Lung (tissue), 17 donors: ENCODE measurements at places on chromosomes 11 and 22. TPM values are rescaled to one million over a fixed set of nuclear protein-coding genes. Genes with fewer than 3 reads are reported as not detected.

KRTAP5-2 gene
- 0.12 TPM for polyA plus RNA-seq

DNA sequence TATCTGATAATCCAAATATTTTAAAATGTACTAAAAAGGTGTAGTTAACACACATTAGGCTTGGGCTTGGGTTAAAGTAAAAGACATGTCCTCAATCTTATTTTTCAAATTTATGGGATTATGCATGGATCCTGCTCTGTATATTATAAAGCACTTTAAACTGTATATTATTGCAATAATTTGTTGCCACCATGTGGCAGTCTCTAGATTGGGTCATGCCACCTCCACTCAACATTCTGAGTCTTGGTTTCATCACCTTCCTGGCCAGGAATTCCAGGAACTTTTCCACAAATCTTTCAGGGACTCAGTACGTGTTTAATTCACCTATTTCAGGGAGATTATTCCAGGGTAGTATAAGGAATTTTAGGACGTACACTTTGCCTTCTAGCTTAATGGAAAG lies 695.5 kb downstream of the FAM181B start:
- H3K27ac ChIP-seq: no peak overlapping the region
- no peaks in the 10 kb centered on the region for H3K27me3 ChIP-seq
- H3K4me3 ChIP-seq: no peak overlapping the region
- H3K36me3 ChIP-seq: no peaks in the 10 kb centered on the region
- peak; percentile 6 for DNase-seq

GAS2L1 gene
- polyA plus RNA-seq: 11.8 TPM

- H3K27ac ChIP-seq: no peak overlapping the region
- H3K4me1 ChIP-seq: no peaks in the 10 kb centered on the region
- no peak overlapping the region for H3K4me3 ChIP-seq
- no peaks in the 10 kb centered on the region for H3K36me3 ChIP-seq
These were observed 204.2 kb downstream of the AASDHPPT start for GRCh38 chr11:106281455-106282173.

GRCh38 chr11:78373689-78374088 lies 43.9 kb downstream of the GAB2 start:
- peaks cover 20% of the 10 kb centered on the region for H3K4me1 ChIP-seq
- no peak for DNase-seq
- H3K27ac ChIP-seq: no peak overlapping the region
- H3K27me3 ChIP-seq: no peaks in the 10 kb centered on the region
- no peak overlapping the region for H3K4me3 ChIP-seq

GRCh38 chr11:94525546-94526324 lies 13.5 kb downstream of the C11orf97 start:
- no peaks in the 10 kb centered on the region for H3K27me3 ChIP-seq
- no peak overlapping the region for H3K4me3 ChIP-seq
- peak; percentile 88 for DNase-seq
- H3K36me3 ChIP-seq: no peaks in the 10 kb centered on the region
- peaks cover 20% of the 10 kb centered on the region for H3K4me1 ChIP-seq

- peaks cover 7% of the 10 kb centered on the region for H3K36me3 ChIP-seq
- no peak for DNase-seq
- H3K4me1 ChIP-seq: no peaks in the 10 kb centered on the region
- no peak overlapping the region for H3K27ac ChIP-seq
- no peak overlapping the region for H3K4me3 ChIP-seq
These were observed 177.8 kb upstream of the NARS2 start for GRCh38 chr11:78752494-78752893.

DNA sequence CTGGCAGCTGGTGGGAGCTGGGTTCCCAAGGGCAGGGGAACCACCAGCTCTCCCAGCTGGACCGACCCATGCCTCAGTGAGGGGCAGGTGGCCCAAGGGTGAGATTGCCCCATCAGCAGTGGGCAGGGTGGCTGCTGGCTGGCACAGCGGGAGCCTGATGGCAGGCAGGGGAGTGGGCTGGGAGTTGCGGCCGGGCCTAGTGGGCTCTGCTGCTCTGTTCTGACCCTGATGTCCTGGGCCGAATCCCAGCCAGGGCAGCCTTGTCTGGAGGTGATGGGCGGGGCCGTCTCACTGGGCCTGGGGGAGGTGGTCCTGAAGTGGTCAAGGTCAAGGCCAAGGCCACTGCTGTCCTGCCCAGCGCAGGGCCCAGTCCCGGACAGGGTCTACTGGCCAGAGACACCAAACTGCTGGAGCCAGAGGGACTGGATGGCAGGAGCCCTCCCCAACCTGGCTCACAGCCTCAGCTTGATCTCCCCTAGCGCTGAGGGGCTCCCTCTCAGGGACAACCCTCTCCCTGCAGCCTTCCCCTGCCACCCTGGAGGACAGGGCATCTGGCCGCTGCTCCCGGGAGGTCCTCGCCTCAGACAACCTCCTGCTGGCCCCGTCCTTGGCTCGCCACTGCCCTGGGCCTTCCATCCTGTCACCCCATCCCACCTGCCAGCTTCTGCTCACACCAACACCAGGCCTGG lies 26.5 kb upstream of the PPARA start:
- H3K4me3 ChIP-seq: no peak overlapping the region
- H3K4me1 ChIP-seq: peaks cover 5% of the 10 kb centered on the region
- no peaks in the 10 kb centered on the region for H3K27me3 ChIP-seq
- DNase-seq: no peak
- H3K36me3 ChIP-seq: no peaks in the 10 kb centered on the region

DNA sequence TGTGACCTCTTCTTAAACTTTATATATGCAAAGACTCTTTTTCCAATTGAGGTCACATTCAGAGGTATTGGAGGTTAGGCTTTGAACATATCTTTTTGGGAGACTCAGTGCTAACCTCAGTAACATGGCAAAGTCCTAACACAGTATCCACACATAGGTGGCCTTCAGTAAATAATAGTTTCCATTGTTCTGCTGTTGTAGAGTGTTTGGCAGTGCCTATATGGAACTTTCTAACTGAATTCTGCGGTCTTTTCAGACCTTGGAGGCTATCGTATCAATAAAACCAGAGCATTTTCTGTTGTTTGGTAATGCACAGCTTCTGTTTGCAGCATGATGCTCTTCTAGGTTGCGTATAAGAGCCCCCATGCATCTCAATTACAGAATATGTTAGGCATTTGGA lies 47.0 kb downstream of the LDLRAD3 start:
- H3K4me3 ChIP-seq: no peak overlapping the region
- no peaks in the 10 kb centered on the region for H3K27me3 ChIP-seq
- DNase-seq: no peak
- H3K27ac ChIP-seq: no peak overlapping the region

DNA sequence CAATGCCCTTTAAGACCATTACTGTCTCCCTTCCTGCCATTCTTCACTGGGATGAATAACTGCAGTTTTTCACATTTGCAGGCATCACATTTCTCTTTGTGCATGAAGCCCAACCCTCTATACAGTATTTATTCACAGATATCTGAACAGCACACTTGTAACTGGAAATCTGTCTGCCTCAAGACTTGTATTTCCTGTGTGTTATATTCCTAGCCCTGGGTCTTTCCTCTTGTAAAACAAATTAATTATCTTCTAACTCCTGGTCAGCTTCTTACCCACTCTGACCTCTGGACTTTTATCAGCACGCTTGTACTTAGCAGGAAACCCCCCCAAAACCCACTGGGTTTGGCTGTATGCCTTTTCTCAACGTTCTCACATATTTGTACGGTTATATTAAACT lies 2.0 kb downstream of the CSRP3 start:
- no peak overlapping the region for H3K27ac ChIP-seq
- peaks cover 6% of the 10 kb centered on the region for H3K4me1 ChIP-seq
- H3K36me3 ChIP-seq: no peaks in the 10 kb centered on the region
- no peak overlapping the region for H3K4me3 ChIP-seq
- H3K27me3 ChIP-seq: no peaks in the 10 kb centered on the region
- peak; percentile 36 for DNase-seq

DNA sequence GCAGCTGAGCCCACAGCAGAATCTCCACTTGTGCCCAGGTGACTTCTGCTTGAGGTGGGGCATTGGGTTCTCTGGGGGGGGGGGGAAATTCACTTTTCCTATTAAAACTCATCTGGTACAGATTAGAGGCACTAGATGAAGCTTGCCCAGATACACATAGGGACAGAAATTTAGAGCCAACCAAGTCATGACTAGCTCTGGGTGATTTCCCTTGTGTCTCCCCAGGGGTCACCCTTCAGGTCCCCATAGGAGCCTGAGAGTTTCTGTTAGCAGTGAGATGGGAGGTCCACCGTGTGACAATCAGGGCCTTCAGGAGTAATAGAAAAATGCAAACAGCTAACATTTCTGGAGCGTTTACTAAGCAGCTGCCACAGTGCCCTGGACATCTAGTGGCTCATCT lies 77.0 kb downstream of the NAT10 start:
- H3K4me1 ChIP-seq: no peaks in the 10 kb centered on the region
- no peaks in the 10 kb centered on the region for H3K36me3 ChIP-seq
- H3K27ac ChIP-seq: no peak overlapping the region
- H3K4me3 ChIP-seq: no peak overlapping the region
- no peaks in the 10 kb centered on the region for H3K27me3 ChIP-seq
- no peak for DNase-seq

FOLR2 gene
- polyA plus RNA-seq: 3.2 TPM

DNA sequence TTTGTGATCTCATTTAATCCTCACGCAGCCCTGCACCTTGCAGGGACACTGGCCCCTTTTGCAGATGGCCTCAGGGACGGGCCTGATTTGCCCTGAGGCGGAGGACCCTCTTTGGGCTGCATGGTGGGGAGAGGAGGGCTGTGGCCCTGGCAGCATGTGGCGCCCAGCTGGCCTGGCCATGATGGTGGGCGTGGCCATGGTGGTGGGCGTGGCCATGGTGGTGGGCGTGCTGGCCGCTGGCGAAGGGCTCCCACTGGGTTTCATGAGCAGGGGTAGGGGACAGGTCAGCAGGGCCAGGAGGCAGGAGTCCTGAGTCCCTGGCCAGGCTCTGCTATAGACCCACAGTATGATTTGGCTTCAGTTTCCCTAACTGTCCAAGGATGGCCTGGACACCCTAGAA lies 13.1 kb downstream of the WNT11 start:
- H3K36me3 ChIP-seq: no peaks in the 10 kb centered on the region
- no peak overlapping the region for H3K27ac ChIP-seq
- no peak for DNase-seq
- no peak overlapping the region for H3K4me3 ChIP-seq
- peaks cover 30% of the 10 kb centered on the region for H3K4me1 ChIP-seq
- H3K27me3 ChIP-seq: no peaks in the 10 kb centered on the region

LARGE2 gene
- polyA plus RNA-seq: 18.4 TPM

RASD2 gene
- polyA plus RNA-seq: 0.40 TPM

DNA sequence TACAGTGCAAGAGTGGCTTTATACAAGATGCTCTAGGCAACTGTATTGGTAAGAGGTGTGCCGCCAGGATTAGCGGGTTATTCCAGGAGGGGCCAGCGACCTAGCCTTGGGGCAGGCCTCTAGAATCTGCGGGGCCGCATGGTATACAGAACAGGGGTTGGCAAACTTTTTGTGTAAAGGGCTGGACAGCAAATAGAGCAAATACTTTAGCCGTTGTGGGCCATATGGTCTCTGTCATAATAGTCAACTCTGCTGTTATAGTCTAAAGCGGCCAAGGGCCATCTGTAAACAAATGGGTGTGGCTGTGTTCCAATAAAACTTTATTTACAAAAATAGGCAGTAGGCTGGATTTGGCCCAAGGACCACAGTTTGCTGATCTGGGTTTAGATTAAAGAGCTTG lies 32.6 kb downstream of the FBLN1 start:
- no peaks in the 10 kb centered on the region for H3K27me3 ChIP-seq
- DNase-seq: peak; percentile 93
- no peaks in the 10 kb centered on the region for H3K4me1 ChIP-seq
- H3K36me3 ChIP-seq: no peaks in the 10 kb centered on the region
- H3K4me3 ChIP-seq: no peak overlapping the region
- no peak overlapping the region for H3K27ac ChIP-seq

DNA sequence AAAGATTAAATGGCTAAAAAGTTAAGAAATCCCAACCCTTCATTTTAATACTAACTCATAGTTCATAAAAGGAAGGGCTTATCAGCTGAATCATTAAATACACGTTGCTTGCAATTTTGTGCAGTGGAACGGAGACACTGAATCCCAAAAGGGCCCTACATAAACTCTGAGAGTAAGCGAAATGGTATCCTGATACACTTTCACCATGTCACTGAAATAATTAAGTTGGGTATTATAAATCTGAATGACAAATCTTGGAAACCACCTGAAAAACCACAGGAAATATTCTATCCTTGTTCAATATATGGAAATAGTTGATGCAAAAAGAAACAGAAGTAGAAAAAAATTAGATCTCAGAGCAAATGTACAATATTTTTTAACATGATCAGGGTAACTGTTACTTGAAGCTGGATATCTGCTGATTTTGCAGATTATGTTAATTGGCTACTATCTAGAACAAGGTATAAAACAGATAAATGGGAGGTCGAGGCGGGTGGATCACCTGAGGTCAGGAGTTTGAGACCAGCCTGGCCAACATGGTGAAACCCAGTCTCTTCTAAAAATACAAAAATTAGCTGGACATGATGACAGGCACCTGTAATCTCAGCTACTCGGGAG lies 55.1 kb downstream of the MAML2 start:
- peaks cover 18% of the 10 kb centered on the region for H3K4me1 ChIP-seq
- no peak overlapping the region for H3K4me3 ChIP-seq
- no peaks in the 10 kb centered on the region for H3K36me3 ChIP-seq
- no peak overlapping the region for H3K27ac ChIP-seq
- DNase-seq: no peak

- DNase-seq: no peak
- H3K4me3 ChIP-seq: no peak overlapping the region
- H3K27me3 ChIP-seq: no peaks in the 10 kb centered on the region
These were observed 212.8 kb downstream of the TENM4 start for GRCh38 chr11:79227767-79228755.
